ENCODE measurements at places on chromosomes 12 and 14.

- DNase-seq, result no peak
- no peak overlapping the region for H3K4me3 ChIP-seq
Observed at GRCh38 chr12:48789858-48790326, 1.0 kb upstream of the ADCY6 start.

GRCh38 chr12:8609061-8609570, 3.5 kb downstream of the AICDA start:
- H3K27ac ChIP-seq, result no peak overlapping the region
- no peaks in the 10 kb centered on the region for H3K36me3 ChIP-seq
- H3K4me3 ChIP-seq, result peak overlapping the region; percentile 4
- no peak for DNase-seq

DNA sequence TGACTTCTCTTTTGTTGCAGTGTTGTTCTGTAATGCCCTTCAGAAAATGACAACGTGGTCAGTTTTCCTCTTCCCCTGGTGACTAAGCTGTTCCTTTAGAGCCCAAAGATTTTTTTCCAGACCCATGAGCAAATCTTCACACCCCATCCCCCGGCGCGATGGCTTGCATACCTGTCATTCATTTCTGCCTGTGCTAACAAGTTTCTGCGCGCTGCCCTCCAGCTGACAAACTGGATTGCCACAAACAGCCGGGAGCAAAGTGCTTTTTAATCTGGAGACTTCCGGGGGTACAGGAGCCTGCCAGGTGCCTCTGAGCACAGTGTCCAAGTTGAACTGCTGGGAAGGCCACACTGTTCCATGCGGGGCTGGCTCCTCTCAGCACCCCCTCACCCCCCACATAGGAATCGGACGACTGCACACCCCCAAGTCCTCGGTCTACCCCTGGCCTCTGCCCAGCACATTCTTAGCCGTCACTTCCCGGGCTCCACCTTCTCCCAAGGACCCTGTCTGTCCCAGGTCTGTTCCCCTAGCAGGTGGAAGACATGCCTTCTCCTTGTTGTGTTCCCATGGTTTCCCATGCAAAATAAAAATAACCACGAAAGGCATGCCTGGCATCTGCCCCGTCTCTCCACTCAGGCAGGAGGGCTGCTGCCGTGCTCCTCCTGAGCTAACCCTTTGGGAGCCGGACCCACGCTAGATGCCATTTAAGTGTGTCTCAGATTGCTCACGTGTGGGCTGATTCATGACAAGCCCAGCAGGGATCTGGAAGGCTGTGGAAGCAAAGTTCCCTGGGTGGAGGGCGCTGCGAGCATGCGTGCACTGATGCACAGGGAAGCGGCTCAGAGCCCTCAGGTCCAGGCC, 14.1 kb downstream of the RILPL1 start:
- H3K27ac ChIP-seq, result no peak overlapping the region
- H3K36me3 ChIP-seq, result no peaks in the 10 kb centered on the region
- DNase-seq, result no peak
- no peak overlapping the region for H3K4me3 ChIP-seq

DNA sequence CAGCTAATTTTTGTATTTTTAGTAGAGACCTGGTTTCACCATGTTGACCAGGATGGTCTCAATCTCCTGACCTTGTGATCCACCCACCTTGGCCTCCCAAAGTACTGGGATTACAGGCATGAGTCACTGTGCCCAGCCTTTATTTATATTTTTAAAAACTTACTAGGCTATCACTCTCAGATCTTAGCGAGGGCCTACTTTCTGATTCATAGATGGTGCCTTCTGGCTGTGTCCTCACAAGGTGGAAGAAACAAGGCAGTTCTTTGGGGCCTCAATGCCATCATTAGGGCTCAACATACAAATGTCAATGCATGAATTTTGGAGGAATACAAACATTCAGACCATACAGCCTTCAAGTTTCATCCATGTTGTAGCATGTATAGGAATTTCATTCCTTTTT, 2.4 kb upstream of the DGLUCY start:
- no peak for DNase-seq
- no peak overlapping the region for H3K4me3 ChIP-seq
- H3K27ac ChIP-seq, result no peak overlapping the region
- no peaks in the 10 kb centered on the region for H3K27me3 ChIP-seq

GRCh38 chr14:100474196-100474595, 113.0 kb downstream of the BEGAIN start:
- H3K4me3 ChIP-seq, result no peak overlapping the region
- no peak for DNase-seq
- no peaks in the 10 kb centered on the region for H3K36me3 ChIP-seq
- H3K4me1 ChIP-seq, result no peaks in the 10 kb centered on the region
- H3K27ac ChIP-seq, result no peak overlapping the region

- H3K4me3 ChIP-seq, result no peak overlapping the region
- H3K27me3 ChIP-seq, result no peaks in the 10 kb centered on the region
- no peak overlapping the region for H3K27ac ChIP-seq
Observed at GRCh38 chr12:8127138-8127537, 3.7 kb downstream of the CLEC4A start.

GRCh38 chr12:56522411-56523193, 982 bp downstream of the RBMS2 start:
- H3K27ac ChIP-seq, result no peak overlapping the region
- DNase-seq, result no peak

GRCh38 chr12:18375131-18375530, 113.8 kb downstream of the PIK3C2G start:
- no peaks in the 10 kb centered on the region for H3K36me3 ChIP-seq
- H3K4me1 ChIP-seq, result no peaks in the 10 kb centered on the region
- H3K27ac ChIP-seq, result no peak overlapping the region

- no peak overlapping the region for H3K27ac ChIP-seq
- no peak overlapping the region for H3K4me3 ChIP-seq
- H3K36me3 ChIP-seq, result no peaks in the 10 kb centered on the region
- DNase-seq, result no peak
- H3K4me1 ChIP-seq, result peaks cover 6% of the 10 kb centered on the region
Observed at GRCh38 chr14:50946234-50946935, 2.1 kb upstream of the PYGL start.

DNA sequence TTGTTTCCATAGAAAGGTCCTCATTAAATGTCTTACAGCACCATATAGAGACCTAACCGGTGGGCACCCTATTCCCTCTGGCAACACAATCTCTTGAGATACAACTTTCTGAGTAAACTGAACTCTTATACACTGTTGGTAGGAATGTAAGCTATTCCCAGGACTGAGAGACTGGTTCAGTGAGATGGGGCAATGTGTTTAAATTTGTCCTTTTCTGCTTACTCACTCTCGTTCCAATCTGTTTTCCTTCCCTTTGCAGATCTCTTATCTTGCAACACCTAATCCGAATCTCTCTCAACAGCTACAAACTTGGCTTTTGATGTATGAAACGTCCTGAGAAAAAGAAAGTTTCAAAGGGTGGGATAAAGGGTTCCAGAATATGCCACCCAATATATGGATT, 26.1 kb upstream of the ETV6 start:
- H3K27ac ChIP-seq, result no peak overlapping the region
- H3K27me3 ChIP-seq, result no peaks in the 10 kb centered on the region
- H3K4me3 ChIP-seq, result no peak overlapping the region
- no peak for DNase-seq

- no peak overlapping the region for H3K27ac ChIP-seq
- no peak overlapping the region for H3K4me3 ChIP-seq
- no peaks in the 10 kb centered on the region for H3K27me3 ChIP-seq
- no peaks in the 10 kb centered on the region for H3K36me3 ChIP-seq
- H3K4me1 ChIP-seq, result no peaks in the 10 kb centered on the region
- DNase-seq, result no peak
Observed at GRCh38 chr14:99785426-99785825, 7.8 kb upstream of the EML1 start.

- no peak overlapping the region for H3K4me3 ChIP-seq
- no peak overlapping the region for H3K27ac ChIP-seq
- DNase-seq, result no peak
- H3K36me3 ChIP-seq, result no peaks in the 10 kb centered on the region
- no peaks in the 10 kb centered on the region for H3K4me1 ChIP-seq
- H3K27me3 ChIP-seq, result no peaks in the 10 kb centered on the region
Observed at GRCh38 chr14:89921346-89921745, 33.2 kb downstream of the EFCAB11 start.

GRCh38 chr14:68819260-68819691, 26.4 kb upstream of the ZFP36L1 start:
- DNase-seq, result no peak
- no peaks in the 10 kb centered on the region for H3K27me3 ChIP-seq
- no peak overlapping the region for H3K4me3 ChIP-seq
- no peak overlapping the region for H3K27ac ChIP-seq
- peaks cover 61% of the 10 kb centered on the region for H3K4me1 ChIP-seq

DNA sequence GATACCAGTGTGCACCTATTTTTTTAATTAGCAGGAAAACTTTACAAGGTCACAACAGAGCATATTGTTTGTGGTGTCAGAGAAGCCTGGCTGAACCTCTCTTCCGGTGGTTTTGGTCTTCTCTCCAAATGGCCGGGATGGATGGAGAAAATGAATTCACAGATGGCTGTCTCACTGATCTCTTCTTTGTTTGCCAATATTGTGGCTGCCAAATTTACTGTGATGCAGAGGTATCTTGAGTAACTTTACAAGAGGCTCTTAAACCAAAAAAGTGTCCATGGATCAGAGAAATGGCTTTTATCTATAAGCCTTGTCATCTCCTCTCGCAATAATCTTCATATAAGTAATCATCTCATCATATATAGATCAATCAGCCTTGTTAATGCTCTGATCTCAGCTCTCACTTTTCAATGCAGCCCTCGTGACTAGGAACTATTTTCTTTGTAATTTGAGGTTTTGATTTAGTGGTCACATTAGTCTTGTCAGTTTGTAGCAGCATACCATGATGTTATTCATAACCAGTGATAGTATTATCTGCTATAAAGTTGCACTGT, 308.1 kb downstream of the EGLN3 start:
- no peak for DNase-seq
- no peak overlapping the region for H3K27ac ChIP-seq
- no peak overlapping the region for H3K4me3 ChIP-seq
- no peaks in the 10 kb centered on the region for H3K36me3 ChIP-seq

GRCh38 chr14:100440207-100440631, 117.1 kb downstream of the SLC25A47 start:
- peak overlapping the region; percentile 35 for H3K27ac ChIP-seq
- H3K4me3 ChIP-seq, result no peak overlapping the region
- H3K36me3 ChIP-seq, result no peaks in the 10 kb centered on the region
- H3K27me3 ChIP-seq, result no peaks in the 10 kb centered on the region
- peak; percentile 53 for DNase-seq
- no peaks in the 10 kb centered on the region for H3K4me1 ChIP-seq

DNA sequence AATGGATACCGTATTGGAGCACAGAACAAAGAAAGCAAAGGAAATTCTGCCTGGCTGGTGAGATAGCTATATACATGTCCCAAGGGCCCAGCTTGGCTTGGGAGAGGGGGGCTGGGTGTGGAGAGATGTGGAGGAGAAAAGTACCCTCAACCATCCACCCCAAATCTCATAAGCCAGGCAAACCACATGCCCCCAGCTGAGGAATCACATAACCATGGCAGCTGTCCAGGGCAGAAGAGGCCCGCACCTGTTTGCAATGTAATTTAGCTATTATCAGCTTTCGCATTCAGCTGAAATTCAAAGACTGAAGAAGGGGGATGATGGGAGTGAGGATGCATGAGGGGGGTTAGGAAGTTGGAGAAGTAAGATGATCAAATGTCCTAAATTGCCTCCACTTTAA, 196.1 kb downstream of the TBX5 start:
- H3K36me3 ChIP-seq, result no peaks in the 10 kb centered on the region
- H3K27me3 ChIP-seq, result no peaks in the 10 kb centered on the region
- no peak for DNase-seq
- no peaks in the 10 kb centered on the region for H3K4me1 ChIP-seq
